ENCODE measurements at places on chromosomes 3 and 15.

GRCh38 chr15:101162701-101163483, 89.0 kb downstream of the CHSY1 start:
- peak; percentile 65 for DNase-seq

- no peak for DNase-seq
Observed at GRCh38 chr3:72969766-72970165, 26.8 kb upstream of the PPP4R2 start.

GRCh38 chr15:34436126-34436955, 1.3 kb downstream of the GOLGA8A start:
- DNase-seq, result no peak

DNA sequence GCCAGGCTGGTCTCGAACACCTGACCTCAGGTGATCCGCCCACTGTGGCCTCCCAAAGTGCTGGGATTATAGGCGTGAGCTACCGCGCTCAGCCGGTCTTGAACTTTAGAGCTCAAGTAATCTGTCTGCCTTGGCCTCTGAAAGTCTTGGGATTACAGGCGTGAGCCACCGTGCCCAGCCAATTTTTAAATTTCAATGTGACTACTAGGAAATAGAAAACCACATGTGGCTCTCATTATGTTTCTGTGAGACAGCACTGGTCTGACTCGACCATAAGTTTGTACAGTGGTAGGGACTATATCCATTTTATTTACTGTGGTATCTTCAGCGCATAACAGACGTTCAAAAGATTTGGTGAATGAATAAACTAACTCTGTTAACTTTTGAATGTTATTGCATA, 9.1 kb downstream of the ZFAND6 start:
- no peak for DNase-seq

DNA sequence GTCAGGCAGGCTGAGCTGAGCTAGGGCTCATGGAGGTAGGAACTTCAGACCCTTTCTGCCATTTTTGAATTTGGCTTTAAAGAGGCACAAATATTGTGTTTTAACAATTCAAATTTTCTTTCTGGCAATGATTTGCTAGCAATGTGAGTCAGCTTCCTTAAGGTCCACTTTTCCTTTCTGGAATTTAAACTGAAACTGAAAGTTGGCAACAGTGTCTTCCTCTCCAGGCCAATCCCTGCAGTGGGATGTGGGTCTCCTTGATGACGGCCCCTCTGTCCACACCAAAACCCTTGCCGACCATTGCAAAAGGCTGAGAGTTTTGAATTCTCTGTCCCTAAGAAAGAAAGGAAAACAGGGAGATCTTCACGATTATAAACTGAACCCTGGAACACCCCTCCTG, 27.1 kb downstream of the RPSA start:
- DNase-seq, result no peak

- DNase-seq, result no peak
Observed at GRCh38 chr3:180073561-180073960, 36.8 kb upstream of the PEX5L start.

GRCh38 chr3:71989165-71989564, 204.2 kb upstream of the PROK2 start:
- no peak for DNase-seq

DNA sequence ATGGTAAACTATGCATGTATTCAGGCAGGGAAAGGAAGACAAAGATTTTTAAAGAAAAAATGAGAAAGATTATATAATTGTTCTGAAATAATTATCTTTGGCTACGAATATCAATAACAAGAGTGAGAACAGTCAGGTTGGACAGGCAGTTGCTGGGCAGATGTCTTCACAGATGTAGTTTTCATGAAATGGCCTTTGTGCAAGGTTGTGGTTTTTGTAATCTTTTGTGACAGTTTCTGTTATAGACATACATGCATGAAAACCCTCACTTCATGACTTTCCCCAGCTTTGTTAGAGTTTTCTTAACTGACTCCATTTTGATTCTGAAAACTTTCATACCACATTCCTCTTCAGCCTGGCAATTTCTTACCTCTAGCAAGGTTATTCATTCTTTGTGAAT, 34.9 kb upstream of the SLC25A36 start:
- DNase-seq, result no peak

GRCh38 chr3:102410616-102411015, 24.2 kb upstream of the ZPLD1 start:
- no peak for DNase-seq

- no peak for DNase-seq
Observed at GRCh38 chr15:69704700-69705099, 252.1 kb downstream of the RPLP1 start.

DNA sequence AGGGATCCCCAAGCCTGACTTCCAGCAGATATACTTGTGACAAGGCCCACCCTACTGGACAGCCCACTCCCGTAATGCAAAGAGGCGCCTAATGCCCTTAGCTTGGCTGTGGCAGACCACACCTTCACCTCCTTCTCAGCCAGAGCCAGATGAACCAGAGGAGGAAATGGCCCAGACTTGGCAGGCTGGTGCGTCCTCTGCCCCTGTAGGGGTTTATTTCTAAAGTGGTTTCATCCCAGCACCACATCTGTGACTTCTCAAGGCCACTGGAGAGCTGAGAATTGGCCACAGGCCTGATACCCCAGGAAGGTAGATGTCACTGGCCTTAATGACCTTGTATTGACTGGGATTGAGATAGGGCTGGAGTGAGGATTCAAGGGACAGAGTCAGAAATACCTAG, 29.5 kb downstream of the BOC start:
- DNase-seq, result no peak

DNA sequence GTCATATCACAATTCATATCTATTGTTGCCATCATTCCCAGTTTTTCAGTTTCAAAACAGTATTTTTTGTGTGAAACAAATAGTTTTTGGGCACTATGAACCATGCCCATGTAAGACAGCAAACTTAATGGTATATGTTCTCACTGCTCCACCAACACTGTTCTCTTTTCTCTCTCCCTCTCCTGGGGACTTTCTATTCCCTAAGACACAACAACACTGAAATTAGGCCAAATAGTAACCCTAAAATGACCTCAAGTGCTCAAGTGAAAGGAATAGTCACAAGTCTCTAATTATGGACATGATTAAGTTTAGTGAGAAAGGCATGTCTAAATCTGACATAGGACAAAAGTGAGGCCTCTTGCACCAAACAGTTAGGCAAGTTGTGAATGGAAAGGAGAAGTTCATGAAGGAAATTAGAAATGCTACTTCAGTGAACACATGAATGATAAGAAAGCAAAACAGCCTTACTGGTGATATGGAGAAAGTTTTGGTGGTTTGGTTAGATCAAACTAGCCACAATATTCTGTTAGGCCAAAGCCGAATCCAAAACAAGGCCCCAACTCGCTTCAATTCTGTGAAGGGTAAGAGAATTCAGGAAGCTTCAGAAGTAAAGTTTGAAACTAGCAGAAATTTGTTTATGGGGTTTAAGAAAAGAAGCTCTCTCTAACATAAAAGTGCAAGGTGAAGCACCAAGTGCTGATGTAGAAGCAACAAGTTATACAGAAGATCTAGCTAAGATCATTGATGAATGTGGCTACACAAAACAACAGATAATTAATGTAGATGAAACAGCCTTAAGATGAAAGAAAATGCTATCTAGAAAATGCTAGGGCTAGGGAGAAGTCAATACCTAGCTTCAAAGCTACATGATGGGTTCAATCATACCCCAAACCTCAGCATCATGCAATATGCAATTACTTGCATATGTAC, 104.2 kb downstream of the CBLB start:
- no peak for DNase-seq

GRCh38 chr15:64653757-64654156, 121.6 kb downstream of the RBPMS2 start:
- no peak for DNase-seq

DNA sequence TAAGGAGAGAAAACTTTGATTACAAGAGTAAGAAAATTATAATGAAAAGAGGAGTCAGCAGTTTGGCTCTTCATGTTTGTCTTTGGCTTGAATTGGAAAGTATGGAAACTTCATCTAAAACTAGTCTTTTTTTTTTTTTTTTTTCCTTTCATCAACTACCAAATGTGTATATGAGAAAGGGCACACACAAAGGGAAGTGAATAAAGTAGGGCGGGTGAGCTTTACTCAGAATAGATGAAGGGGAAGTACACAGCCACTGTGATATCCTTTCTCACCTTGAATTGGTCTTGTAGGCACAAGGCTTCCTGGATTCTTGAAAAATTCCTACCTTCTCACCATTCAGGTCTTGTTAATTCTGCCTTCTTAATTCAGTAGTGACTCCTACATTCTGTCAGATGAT, 652.3 kb upstream of the KCNMB2 start:
- no peak for DNase-seq

- no peak for DNase-seq
Observed at GRCh38 chr3:124860599-124860998, 26.6 kb downstream of the ITGB5 start.

GRCh38 chr15:66963710-66964109, 101.7 kb upstream of the SMAD3 start:
- no peak for DNase-seq

- DNase-seq, result no peak
Observed at GRCh38 chr3:88005066-88005465, 53.7 kb downstream of the CGGBP1 start.

- no peak for DNase-seq
Observed at GRCh38 chr15:72540606-72541237, 66.6 kb downstream of the ARIH1 start.

DNA sequence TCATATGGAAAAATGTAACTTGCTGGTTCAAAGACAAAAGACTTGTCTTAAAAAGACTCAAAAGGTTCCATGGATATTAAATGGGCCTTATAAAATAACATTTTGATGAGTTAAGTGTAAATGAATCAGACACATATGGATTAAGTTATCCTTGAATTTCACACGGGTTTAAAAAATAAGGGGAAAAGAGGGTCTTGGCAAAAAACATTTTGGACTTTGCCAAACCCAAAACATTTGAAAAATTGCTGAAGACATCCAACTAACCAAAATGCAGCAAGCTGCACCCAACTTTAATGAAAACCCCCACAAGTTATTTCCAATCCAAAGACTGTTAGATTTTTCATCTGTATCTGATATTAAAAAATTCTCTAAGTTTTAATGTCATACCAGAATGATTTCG, 200.7 kb downstream of the MEIS2 start:
- DNase-seq, result no peak

- DNase-seq, result no peak
Observed at GRCh38 chr15:25436707-25437106, 2.1 kb downstream of the UBE3A start.

GRCh38 chr3:53646723-53647122, 152.3 kb downstream of the CACNA1D start:
- no peak for DNase-seq

DNA sequence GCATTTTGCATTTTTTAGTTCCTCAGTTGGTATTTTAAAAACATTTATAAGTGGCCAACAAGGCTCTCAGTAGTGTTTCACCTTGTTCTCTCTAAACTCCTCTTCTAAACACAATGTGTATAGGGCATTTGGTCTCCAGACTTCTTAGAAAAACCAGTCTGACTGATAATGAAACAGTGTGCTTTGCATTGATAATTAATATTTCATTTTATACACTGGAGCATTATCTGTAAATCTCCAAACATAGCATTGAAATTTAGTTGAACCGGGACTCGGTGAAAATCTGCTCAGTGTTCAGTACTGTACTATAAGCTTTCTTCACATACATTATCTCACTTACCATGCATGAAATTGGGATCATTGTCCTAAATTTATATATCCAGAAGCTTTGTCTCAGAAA, 53.6 kb downstream of the SETD5 start:
- DNase-seq, result no peak

DNA sequence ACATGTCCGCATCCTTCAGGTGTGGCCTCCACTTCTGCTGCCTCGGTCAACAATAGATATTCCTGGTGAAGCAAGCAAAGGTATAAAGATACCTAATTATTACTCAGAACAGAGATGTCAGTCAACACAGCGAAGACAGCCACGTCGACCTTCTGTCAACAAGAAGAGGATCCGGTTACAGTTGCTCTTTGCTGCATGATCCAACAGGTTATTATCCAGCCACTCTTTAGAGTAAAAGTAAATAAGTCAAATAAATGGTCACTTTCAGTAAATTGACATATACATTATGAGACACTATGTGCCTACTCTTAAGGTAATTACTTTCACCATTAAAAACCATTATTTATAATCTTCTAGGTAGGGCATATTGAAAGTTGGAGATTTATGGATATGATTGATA, 356.8 kb upstream of the ATP11B start:
- peak; percentile 29 for DNase-seq

GRCh38 chr3:196673632-196674031, 34.1 kb downstream of the NRROS start:
- DNase-seq, result no peak

GRCh38 chr3:97579365-97579764, 185.2 kb upstream of the ARL6 start:
- peak; percentile 90 for DNase-seq

- DNase-seq, result no peak
Observed at GRCh38 chr3:58051196-58051595, 43.0 kb downstream of the FLNB start.

DNA sequence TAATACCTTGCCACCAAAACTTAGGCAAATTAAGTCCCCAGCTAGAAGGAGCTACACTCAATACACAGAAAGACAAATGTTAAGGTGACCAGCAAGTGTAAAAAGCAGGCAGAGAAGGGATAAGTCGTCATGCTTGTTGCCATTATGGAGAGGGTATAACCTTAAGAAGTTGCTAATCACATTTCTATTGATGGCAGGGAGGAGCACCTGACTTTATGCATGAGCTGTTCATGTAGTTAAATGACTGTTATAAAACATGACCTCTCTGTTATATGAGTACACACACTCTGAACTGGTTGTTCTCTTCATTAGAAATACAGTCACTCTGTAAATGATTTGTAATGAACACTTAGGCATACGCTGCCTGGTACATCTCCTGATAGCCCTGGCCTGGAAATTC, 6.6 kb upstream of the CCNL1 start:
- DNase-seq, result no peak

DNA sequence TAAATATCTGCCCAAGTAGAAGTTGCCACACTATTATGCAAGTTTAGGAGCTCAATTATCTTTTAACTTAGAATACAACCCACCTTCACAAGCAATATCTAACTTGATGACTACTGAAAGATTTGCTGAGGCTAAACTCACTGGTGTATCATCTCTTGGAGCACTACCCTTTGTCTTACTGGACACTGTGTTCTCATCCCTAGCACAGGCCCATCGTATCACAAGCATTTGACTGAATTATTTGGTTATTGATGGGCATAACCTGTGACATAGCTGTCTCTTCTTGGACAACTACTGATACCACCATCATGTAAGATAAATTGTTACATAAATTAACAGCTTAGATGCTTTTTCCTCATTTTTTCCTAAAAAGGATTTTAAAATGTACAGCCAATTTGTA, 216.2 kb upstream of the THBS1 start:
- no peak for DNase-seq

DNA sequence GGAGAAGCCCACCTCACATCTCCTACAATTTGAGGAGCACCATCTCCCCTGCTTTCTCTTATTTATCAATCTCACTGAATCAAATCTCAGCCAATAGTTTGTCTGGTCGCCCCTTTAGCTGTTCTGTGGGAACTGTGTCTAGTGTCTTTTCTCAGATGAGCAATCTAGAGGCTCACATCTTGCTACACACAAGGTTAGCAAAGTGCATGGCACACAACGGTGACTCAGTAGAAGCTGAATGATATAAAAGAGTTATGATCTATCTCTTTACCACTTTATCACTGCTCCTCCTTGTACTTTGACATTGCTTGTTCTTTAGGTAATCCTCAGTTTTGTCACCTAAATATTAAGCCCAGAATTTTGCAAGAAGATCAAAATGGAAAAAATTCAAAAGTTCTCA, 16.8 kb upstream of the COLQ start:
- no peak for DNase-seq

- DNase-seq, result no peak
Observed at GRCh38 chr3:8548502-8549275, 47.1 kb downstream of the LMCD1 start.

- DNase-seq, result no peak
Observed at GRCh38 chr15:70387993-70388392, 290.3 kb upstream of the TLE3 start.

Measured in NCI-H1092 (cell line).